ENCODE measurements at places on chromosomes 7 and 10. TPM values are rescaled to one million over a fixed set of nuclear protein-coding genes. Genes with fewer than 3 reads are reported as not detected.

DNA sequence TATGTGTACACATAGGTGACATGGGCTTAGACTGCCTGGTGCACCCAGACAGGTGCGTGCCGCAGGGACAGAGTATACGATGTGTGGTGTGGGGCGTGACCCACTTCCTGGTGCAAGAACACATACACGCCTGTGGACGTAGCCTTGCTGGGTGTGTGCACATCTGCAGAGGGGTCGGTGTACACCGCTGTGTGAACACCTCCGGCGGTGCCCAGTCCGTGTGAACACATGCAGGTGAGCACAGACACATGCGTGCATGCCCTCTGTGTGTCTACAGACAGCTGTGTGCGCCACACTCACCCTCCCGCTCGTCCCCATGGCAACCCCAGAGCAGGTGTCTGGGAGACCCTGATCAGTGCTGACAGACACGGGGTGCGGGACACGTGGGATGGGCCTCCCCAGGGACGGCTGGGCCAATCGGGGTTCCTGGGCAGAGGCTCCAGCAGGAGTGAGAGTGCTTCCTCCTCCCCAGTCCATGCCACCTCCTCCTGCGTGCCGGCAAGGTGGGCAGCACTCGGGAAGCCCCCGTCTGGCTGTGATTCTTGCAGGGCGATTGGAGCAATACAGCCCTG, 23.4 kb downstream of the ELFN1 start:
- no peak for DNase-seq
- H3K36me3 ChIP-seq = no peaks in the 10 kb centered on the region
- H3K4me3 ChIP-seq = no peak overlapping the region
- no peaks in the 10 kb centered on the region for H3K4me1 ChIP-seq
- no peak overlapping the region for H3K27ac ChIP-seq
- H3K27me3 ChIP-seq = peaks cover 4% of the 10 kb centered on the region

DNA sequence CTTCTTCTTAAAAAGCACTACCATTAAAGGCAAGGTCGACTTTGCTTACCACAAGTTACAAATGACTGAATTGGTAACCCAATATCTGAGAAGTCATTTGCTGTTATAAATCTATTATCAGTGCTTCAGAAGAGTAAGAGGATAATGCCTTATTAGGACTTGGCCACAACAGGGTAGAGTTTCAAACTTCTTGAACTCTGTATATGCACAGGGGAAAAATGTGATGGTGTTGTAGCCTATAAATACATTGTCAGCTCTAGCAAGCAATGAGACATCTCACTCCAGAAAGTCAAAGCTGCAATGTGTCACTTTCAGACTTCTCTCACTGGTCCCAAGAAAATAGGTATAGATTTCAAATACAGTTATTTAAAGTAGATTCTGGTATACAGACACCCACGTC, 9.3 kb downstream of the TFEC start:
- H3K36me3 ChIP-seq = no peaks in the 10 kb centered on the region
- H3K27me3 ChIP-seq = no peaks in the 10 kb centered on the region
- DNase-seq = no peak
- no peak overlapping the region for H3K4me3 ChIP-seq

DNA sequence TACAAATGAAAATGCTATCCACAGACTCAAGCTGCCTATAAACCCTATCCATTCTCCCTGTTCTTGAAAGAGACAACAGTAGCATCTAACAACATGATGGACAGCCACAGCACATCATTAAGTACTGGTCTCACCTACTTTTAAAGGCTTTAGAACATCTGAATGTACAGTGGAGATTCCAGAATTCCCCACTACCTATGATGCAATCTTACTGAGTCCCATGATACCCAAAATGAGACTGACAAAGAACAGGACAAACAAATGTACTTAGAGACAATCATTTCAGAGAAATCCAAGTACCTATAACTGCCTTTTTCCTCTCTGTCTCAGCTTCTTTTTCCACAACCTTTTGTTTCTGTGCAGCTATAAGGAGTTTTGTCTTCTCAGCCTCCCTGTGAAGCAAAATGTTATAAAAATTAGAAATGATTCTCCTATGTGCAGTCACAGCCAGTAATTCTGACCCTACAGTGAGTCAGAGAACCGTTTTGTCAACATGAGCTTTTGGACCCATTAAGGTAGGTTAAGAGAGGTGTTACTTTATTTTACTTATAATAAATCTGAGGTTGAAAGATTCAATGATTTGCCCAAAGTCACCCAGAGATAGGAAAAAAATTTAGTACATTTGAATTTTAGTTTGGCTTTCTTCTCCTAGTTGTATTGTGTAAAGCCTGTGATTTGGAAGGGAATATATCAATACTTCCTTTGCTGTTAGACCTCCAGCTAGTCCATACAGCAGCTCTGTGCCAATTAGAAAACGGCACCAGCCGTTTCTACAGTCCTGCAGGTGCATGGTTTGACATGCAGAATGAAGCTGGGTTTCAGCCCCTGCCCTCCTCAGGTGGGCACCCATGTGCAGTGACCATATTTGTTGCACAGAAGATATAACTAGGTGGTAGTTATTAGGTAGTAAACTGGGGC, 21.9 kb downstream of the ERLIN1 start:
- H3K27ac ChIP-seq = no peak overlapping the region
- no peak overlapping the region for H3K4me3 ChIP-seq
- no peak for DNase-seq
- H3K27me3 ChIP-seq = no peaks in the 10 kb centered on the region

DNA sequence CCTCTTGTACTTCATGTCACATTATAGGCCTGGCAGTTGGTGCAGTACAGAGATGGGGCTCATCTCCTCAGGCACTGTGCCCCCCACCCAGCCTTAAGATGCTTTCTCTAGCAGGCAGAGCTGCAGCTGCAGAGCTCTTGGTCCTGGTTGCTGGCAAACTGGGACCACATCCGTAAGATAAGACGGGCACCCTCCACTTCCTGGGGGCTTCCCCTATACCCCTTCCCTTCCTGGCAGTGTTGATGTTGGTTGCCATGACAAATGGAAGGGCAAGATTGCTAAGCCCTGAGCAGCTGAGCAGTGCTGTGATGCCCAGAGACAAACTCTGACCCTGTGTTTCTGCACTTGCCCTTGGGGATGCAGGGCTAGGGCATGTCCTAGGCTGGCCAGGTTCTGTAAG, 103.4 kb upstream of the ANLN start:
- no peak for DNase-seq
- peaks cover 43% of the 10 kb centered on the region for H3K4me1 ChIP-seq
- no peak overlapping the region for H3K4me3 ChIP-seq
- peak overlapping the region; percentile 66 for H3K27ac ChIP-seq

DNA sequence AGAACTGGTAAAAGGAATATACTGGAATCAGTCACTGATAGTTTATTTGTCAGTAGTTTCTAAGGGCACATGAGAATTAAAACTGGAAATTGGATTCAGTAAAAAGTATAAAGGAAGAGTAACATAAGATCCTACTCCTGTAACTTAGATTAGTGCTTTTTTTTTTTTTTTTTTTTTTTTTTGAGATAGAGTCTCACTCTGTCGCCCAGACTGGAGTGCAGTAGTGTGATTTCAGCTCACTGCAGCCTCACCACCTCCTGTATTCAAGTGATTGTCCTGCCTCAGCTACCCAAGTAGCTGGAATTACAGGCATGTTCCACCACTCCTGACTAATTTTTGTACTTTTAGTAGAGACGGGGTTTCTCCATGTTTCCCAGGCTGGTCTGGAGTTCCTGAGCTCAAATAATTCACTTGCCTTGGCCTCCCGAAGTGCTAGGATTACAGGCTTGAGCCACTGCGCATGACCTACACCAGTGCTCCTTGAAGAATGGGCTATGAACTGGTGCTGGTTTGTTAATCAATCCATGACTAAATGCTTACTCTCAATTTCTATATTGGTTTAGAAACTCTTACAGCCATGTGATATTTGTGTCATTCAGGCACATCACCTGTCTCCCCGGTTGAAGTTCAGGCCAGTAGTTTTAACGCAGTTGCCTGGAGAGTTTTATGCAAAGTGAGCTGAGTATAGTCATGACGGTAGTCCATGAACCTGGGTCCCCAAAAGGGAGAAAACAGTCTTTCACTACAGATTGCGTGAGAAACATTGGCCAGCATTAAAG, 65.0 kb downstream of the ZEB1 start:
- no peaks in the 10 kb centered on the region for H3K27me3 ChIP-seq
- no peaks in the 10 kb centered on the region for H3K36me3 ChIP-seq
- H3K27ac ChIP-seq = no peak overlapping the region
- no peak for DNase-seq

DNA sequence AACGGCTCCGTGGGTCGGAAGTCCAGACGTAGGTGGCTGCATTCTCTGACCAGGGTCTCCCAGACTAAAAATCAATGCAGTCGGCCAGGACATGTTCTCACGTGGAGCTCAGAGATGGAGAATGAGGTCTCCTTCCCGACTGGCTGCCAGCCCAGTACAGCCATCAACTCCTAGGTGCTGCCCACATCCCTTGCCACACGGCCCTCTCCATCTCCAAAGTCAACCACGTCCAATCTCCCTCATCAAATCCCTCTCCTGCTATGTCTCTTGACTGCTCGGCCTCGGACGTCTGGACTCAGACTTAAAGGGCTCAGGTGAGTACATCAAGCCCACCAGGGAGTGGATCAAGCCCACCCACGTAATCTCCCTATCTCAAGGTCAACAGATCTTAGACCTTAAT, 6.9 kb downstream of the MAD1L1 start:
- no peak overlapping the region for H3K27ac ChIP-seq
- H3K27me3 ChIP-seq = no peaks in the 10 kb centered on the region
- H3K4me1 ChIP-seq = peaks cover 5% of the 10 kb centered on the region
- no peak overlapping the region for H3K4me3 ChIP-seq
- DNase-seq = no peak

- H3K27ac ChIP-seq = no peak overlapping the region
- H3K4me1 ChIP-seq = no peaks in the 10 kb centered on the region
- peaks cover 15% of the 10 kb centered on the region for H3K27me3 ChIP-seq
- no peaks in the 10 kb centered on the region for H3K36me3 ChIP-seq
- peak; percentile 47 for DNase-seq
- H3K4me3 ChIP-seq = no peak overlapping the region
Observed at GRCh38 chr10:26879744-26880143, 19.0 kb upstream of the ABI1 start.

GRCh38 chr7:120813089-120813488, 44.9 kb downstream of the TSPAN12 start:
- H3K36me3 ChIP-seq = no peaks in the 10 kb centered on the region
- H3K27me3 ChIP-seq = no peaks in the 10 kb centered on the region
- no peak overlapping the region for H3K27ac ChIP-seq
- H3K4me3 ChIP-seq = no peak overlapping the region
- H3K4me1 ChIP-seq = no peaks in the 10 kb centered on the region

DNA sequence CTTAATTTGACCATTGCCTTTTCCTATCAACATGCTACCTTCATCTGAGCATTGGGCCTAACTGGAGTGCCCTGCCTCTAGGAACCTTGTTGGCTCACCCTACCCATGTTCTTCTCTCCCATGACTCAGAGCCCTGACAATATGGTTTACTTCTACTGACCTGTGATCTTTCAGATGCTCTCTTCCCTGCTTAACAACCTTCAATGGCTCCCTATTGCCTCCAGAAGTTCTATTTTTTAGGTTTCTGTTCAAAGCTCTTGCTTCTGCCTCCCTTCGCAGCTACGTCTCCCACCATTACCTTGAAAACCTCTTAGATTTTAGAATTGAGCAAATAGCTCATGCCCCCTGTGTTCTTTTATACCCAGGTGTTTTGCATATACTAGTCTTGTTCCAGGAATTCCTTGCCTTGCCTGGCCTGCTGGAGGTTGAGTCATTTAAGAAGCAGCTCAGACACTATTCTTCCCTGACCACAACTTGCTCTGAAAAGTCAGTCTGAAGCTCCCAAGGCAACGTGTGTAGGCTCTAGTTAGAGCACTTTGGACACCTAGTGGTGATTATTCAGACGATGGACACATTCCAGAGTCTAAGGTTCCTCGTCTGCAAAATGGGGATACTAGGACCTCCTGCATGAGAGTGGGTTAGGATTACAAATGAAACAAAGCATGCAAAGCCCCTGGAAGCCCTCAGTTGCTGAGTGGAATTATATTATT, 64.4 kb upstream of the EMX2 start:
- no peaks in the 10 kb centered on the region for H3K36me3 ChIP-seq
- DNase-seq = no peak

The IQUB gene
- total RNA-seq = not detected

The NODAL gene
- total RNA-seq = not detected

The AGR3 gene
- total RNA-seq = 216 TPM

The PDE6C gene
- not detected for total RNA-seq

The FLNC gene
- 234 TPM for total RNA-seq
